ENCODE measurements at places on chromosomes 11 and 22. TPM values are rescaled to one million over a fixed set of nuclear protein-coding genes. Genes with fewer than 3 reads are reported as not detected.

The PRRG4 gene
- total RNA-seq: 0.05 TPM

The OR10S1 gene
- total RNA-seq: not detected

The MMP27 gene
- not detected for total RNA-seq

The P2RX6 gene
- 0.14 TPM for total RNA-seq

The KRTAP5-11 gene
- total RNA-seq: not detected

The MRGPRF gene
- total RNA-seq: not detected

The DCDC1 gene
- 0.11 TPM for total RNA-seq

The TSKU gene
- total RNA-seq: 0.06 TPM

- H3K27ac ChIP-seq: no peak overlapping the region
- H3K4me1 ChIP-seq: peaks cover under 1% of the 10 kb centered on the region
- peak; percentile 74 for DNase-seq
Observed at GRCh38 chr11:63945477-63946163, 6.8 kb downstream of the NAA40 start.

- H3K36me3 ChIP-seq: no peaks in the 10 kb centered on the region
- H3K27ac ChIP-seq: no peak overlapping the region
- no peak for DNase-seq
- no peak overlapping the region for H3K4me3 ChIP-seq
Observed at GRCh38 chr11:111366560-111367410, 12.3 kb downstream of the POU2AF1 start.

GRCh38 chr22:37634417-37634924 lies 5.0 kb upstream of the SH3BP1 start:
- H3K27ac ChIP-seq: peak overlapping the region; percentile 86
- no peaks in the 10 kb centered on the region for H3K27me3 ChIP-seq
- peak overlapping the region; percentile 34 for H3K4me3 ChIP-seq
- peaks cover 21% of the 10 kb centered on the region for H3K36me3 ChIP-seq
- H3K4me1 ChIP-seq: peaks cover 86% of the 10 kb centered on the region

GRCh38 chr22:44468973-44469372 lies 29.1 kb downstream of the RTL6 start:
- no peak overlapping the region for H3K27ac ChIP-seq
- no peaks in the 10 kb centered on the region for H3K36me3 ChIP-seq
- no peaks in the 10 kb centered on the region for H3K4me1 ChIP-seq
- peaks cover 5% of the 10 kb centered on the region for H3K27me3 ChIP-seq

DNA sequence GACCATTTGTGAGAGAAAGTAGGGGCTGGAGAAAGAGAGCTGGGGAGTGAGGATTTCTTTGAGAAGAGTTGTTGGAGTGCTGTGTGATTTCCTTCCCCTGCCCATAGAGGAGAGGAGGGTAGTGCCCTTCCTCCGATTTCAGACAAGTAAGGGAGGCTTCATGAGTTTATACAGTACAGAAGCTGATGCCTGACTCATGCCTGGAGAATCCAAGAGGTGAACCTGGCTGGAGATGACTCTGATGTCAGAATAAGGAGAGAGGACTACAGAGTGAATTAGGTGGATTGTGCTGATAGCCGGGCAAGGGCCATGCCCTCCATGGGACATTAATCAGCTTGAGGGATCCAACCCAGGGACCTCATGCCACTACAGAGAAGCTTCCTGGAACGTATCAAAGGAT lies 91.6 kb downstream of the FAR1 start:
- H3K4me1 ChIP-seq: no peaks in the 10 kb centered on the region
- H3K36me3 ChIP-seq: no peaks in the 10 kb centered on the region
- H3K4me3 ChIP-seq: no peak overlapping the region
- no peak for DNase-seq
- no peaks in the 10 kb centered on the region for H3K27me3 ChIP-seq

DNA sequence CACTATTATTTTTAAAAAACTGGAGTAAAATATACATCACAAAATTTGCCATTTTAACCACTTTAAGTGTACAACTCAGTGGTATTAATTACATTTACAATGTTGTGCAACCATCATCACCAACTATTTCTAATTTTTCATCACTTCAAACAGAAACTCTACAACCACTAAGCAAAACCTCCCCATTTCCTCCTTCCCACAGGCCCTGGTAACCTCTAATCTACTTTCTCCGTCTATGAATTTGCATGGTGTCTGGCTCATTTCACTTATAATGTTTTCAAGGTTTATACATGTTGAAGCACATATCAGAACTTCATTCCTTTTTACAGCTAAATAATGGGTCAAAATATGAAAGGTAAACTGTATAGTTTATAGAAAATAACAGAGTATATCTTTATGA lies 24.4 kb downstream of the DDI1 start:
- H3K4me1 ChIP-seq: no peaks in the 10 kb centered on the region
- no peaks in the 10 kb centered on the region for H3K27me3 ChIP-seq
- no peak overlapping the region for H3K4me3 ChIP-seq
- no peak for DNase-seq
- H3K36me3 ChIP-seq: no peaks in the 10 kb centered on the region

GRCh38 chr11:46427364-46427763 lies 35.8 kb upstream of the CHRM4 start:
- no peak overlapping the region for H3K4me3 ChIP-seq
- no peaks in the 10 kb centered on the region for H3K27me3 ChIP-seq
- DNase-seq: no peak
- H3K27ac ChIP-seq: no peak overlapping the region

GRCh38 chr22:23688571-23688970 lies 2.2 kb upstream of the RGL4 start:
- peaks cover 19% of the 10 kb centered on the region for H3K36me3 ChIP-seq
- H3K27me3 ChIP-seq: no peaks in the 10 kb centered on the region
- no peak for DNase-seq

DNA sequence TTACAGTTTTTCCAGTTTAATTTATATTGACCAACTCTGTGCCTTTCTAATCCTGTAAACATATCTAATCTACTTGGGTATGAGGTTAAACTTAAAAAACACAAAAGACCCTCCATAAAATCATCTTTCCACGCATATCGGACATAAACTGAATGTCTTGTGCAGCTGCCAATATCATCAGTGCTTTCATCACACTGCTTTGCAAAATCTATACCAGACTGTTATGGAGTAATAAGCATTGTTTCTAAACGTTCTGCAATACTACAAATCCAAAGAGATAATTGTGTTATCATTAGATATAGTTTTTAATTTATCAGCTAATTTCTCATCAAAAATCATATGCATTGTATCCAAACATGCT lies 36.1 kb upstream of the AMPD3 start:
- H3K4me3 ChIP-seq: no peak overlapping the region
- peaks cover 16% of the 10 kb centered on the region for H3K4me1 ChIP-seq
- H3K36me3 ChIP-seq: no peaks in the 10 kb centered on the region
- no peaks in the 10 kb centered on the region for H3K27me3 ChIP-seq
- H3K27ac ChIP-seq: no peak overlapping the region
- no peak for DNase-seq

GRCh38 chr22:36439481-36440271 lies 41.8 kb downstream of the TXN2 start:
- no peak for DNase-seq
- no peak overlapping the region for H3K27ac ChIP-seq
- H3K36me3 ChIP-seq: no peaks in the 10 kb centered on the region
- H3K27me3 ChIP-seq: no peaks in the 10 kb centered on the region
- peaks cover 36% of the 10 kb centered on the region for H3K4me1 ChIP-seq

GRCh38 chr22:28984482-28985158 lies 77.0 kb downstream of the C22orf31 start:
- H3K4me1 ChIP-seq: no peaks in the 10 kb centered on the region
- H3K36me3 ChIP-seq: no peaks in the 10 kb centered on the region
- no peak overlapping the region for H3K27ac ChIP-seq
- H3K27me3 ChIP-seq: no peaks in the 10 kb centered on the region
- DNase-seq: no peak

DNA sequence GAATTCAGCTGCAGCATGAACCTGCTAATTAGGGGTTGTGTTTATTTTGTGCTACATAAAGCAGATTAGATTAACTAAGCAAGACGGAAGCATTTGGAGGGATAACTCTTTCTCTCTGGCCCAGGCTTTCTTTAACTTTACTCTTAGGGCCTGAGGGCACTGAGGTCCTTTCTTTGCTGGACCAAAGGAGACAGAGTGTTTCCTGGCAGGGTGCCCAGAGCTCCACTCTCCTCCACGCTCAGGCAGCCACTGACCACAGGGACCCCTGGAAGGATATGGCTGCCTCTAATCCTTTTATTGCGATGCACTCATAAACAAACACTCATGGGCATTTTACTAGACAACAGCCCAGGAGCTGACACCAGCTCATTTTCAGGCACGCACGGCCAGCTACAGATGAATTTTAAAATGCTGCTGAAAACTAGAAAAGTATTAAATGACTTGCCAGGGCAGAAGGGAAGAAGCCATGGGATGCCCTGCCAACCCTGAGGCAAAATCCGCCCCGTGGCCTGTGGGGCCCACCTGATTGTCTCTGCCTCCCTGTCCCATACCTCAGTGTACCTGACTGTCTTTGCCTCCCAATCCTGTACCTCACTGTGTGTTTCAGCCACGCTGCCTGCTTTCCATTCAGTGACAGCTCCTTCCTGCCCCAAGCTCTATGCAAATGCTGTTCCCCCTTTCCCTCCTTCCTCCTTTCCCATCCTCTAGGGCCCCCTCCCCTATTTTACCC lies 192.6 kb upstream of the NAV2 start:
- peaks cover 3% of the 10 kb centered on the region for H3K27me3 ChIP-seq
- H3K27ac ChIP-seq: no peak overlapping the region
- H3K36me3 ChIP-seq: no peaks in the 10 kb centered on the region
- DNase-seq: no peak
- H3K4me1 ChIP-seq: no peaks in the 10 kb centered on the region

DNA sequence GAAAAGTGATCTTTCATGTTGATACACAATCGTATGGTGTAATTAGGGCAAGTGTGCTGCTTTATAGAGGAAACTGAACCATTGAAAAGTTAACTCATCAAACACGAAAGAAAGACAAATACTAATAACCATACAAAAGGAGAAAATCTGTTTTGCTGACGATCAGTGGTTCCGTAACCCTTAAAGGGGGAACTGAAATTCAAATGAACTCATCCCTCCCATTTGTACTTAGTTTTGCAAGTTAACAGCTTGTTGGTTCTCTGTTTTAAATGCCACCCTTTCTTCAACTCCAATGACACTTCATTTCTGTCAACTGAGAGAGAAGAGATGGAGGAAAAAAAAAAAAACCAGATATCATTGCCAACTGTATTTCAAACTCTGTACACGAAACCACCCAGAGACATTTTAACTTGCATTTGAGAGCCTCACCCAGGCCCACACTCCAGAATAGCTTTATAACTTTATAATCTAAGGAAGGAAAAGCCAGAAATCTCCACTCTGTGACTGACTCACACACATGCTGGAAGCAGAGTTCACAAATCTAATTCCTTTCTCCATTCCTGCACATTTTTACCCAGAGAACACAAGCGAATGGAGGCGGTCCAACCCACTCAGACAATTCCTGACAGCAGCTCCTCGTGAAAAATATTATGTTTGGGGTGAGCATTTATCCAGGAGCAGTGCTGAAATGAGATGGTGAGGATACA lies 17.4 kb upstream of the CSNK2A3 start:
- no peak overlapping the region for H3K27ac ChIP-seq
- H3K4me1 ChIP-seq: no peaks in the 10 kb centered on the region
- DNase-seq: no peak
- H3K4me3 ChIP-seq: no peak overlapping the region
- H3K27me3 ChIP-seq: no peaks in the 10 kb centered on the region
- H3K36me3 ChIP-seq: no peaks in the 10 kb centered on the region

DNA sequence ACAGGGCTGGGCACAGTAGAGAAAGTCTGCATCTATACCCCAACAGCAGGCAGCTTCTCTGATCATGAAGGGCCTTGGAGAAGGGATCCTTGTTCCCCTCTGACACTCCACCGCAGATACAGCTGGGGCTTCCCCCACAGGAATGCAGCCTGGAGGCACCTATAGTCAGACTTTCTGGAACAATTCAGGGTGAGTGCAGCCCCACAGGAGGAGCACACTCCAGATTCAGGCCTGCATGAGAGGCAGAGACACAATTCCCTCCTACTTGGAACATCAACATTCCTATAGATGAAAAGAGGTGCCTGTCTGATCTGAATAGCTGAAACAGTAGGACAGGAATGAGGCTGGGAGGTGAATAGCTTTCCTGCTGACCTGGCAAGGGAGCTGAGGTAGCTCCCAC lies 1298.0 kb upstream of the CNTN5 start:
- no peaks in the 10 kb centered on the region for H3K27me3 ChIP-seq
- H3K36me3 ChIP-seq: no peaks in the 10 kb centered on the region
- H3K4me1 ChIP-seq: no peaks in the 10 kb centered on the region
- no peak for DNase-seq
- no peak overlapping the region for H3K27ac ChIP-seq
- H3K4me3 ChIP-seq: no peak overlapping the region

DNA sequence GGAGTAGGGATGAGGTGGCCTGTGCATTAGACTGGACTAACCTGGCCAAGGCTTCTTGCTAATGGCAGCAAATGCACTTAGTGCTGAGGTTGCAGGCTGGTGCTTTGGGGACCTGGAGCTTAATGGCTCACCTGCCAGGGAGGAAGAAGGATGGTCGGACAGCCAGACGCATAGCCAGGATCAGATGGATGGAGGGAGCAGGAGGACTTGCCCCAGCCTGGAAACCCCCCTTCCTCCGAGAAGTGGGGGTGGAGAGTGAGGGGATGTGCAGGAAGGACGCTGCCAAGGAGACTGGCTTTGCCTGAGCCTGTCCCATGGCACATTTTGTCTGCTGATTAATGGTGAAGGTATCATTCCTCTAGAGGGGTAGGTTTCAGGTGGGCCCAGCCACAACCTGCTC lies 17.9 kb downstream of the IGLL1 start:
- peaks cover 12% of the 10 kb centered on the region for H3K4me1 ChIP-seq
- H3K4me3 ChIP-seq: no peak overlapping the region
- no peak overlapping the region for H3K27ac ChIP-seq
- H3K36me3 ChIP-seq: no peaks in the 10 kb centered on the region
- H3K27me3 ChIP-seq: peaks cover 18% of the 10 kb centered on the region

DNA sequence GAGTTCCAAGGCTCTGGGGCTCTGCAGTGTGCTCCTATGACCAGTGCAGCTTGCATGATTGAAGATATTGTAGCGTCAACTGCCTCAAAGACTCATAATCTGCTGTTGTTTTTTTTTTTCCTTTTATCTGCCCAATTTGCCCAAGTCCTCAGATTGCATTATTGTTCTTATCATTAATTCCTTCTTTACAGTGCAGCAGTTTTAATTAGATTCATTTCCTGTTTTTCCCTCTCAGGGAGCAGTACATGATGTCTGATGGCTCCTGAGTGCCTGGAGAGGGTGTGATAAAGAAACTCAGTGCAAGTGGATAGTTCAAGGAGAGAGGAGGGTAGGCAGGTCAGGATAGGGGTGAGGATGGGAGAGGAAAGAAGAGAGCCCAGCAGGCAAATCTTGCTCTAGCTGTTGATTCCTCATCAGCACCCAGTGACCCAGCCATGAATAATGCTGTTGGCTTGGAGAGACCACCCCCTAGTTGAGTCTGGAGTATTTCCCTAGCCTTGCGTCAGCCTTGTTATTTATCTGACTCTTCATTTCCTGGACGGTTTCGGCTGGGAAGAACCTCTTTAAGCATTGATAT lies 219.6 kb upstream of the SESN3 start:
- no peak for DNase-seq
- no peak overlapping the region for H3K27ac ChIP-seq
- H3K36me3 ChIP-seq: no peaks in the 10 kb centered on the region
- H3K27me3 ChIP-seq: no peaks in the 10 kb centered on the region
- no peaks in the 10 kb centered on the region for H3K4me1 ChIP-seq

GRCh38 chr11:110097459-110098012 lies 4.3 kb downstream of the ZC3H12C start:
- no peak overlapping the region for H3K27ac ChIP-seq

- no peaks in the 10 kb centered on the region for H3K36me3 ChIP-seq
- no peak overlapping the region for H3K27ac ChIP-seq
- H3K4me1 ChIP-seq: peaks cover 9% of the 10 kb centered on the region
- H3K27me3 ChIP-seq: no peaks in the 10 kb centered on the region
Observed at GRCh38 chr11:47955061-47955755, 25.2 kb upstream of the PTPRJ start.

GRCh38 chr11:46855167-46855566 lies 9.1 kb upstream of the CKAP5 start:
- H3K36me3 ChIP-seq: no peaks in the 10 kb centered on the region
- H3K27ac ChIP-seq: no peak overlapping the region
- H3K27me3 ChIP-seq: no peaks in the 10 kb centered on the region
